ENCODE measurements at places on chromosomes 1 and 21. TPM values are rescaled to one million over a fixed set of nuclear protein-coding genes. Genes with fewer than 3 reads are reported as not detected.

The LYPD8 gene
- not detected for total RNA-seq

The CD1E gene
- total RNA-seq: not detected

The DCST1 gene
- not detected for total RNA-seq

The DNAH14 gene
- 77.7 TPM for total RNA-seq

The ADAMTS1 gene
- 11.6 TPM for total RNA-seq

The INTS7 gene
- total RNA-seq: 30.6 TPM

The PTPN22 gene
- total RNA-seq: not detected

The OR6K6 gene
- total RNA-seq: not detected

The OR2T2 gene
- total RNA-seq: not detected

The WNT9A gene
- 1.2 TPM for total RNA-seq

The SLC66A1 gene
- 25.7 TPM for total RNA-seq

The ELAVL4 gene
- 3.6 TPM for total RNA-seq

The EXO5 gene
- 14.8 TPM for total RNA-seq

The HES4 gene
- 83.8 TPM for total RNA-seq

The OR2L8 gene
- not detected for total RNA-seq

The ANGPTL1 gene
- total RNA-seq: not detected

The PLEKHN1 gene
- 1.1 TPM for total RNA-seq
